Activated T-helper 9 cell treated with anti-CD3 and anti-CD28 coated beads, Interleukin-2, amount 50 U/mL, for 16 hours (primary cell): ENCODE measurements at places on chromosomes 7 and 10.
A peak's percentile ranks its signal among the peaks of the same experiment; 100 is the strongest.

DNA sequence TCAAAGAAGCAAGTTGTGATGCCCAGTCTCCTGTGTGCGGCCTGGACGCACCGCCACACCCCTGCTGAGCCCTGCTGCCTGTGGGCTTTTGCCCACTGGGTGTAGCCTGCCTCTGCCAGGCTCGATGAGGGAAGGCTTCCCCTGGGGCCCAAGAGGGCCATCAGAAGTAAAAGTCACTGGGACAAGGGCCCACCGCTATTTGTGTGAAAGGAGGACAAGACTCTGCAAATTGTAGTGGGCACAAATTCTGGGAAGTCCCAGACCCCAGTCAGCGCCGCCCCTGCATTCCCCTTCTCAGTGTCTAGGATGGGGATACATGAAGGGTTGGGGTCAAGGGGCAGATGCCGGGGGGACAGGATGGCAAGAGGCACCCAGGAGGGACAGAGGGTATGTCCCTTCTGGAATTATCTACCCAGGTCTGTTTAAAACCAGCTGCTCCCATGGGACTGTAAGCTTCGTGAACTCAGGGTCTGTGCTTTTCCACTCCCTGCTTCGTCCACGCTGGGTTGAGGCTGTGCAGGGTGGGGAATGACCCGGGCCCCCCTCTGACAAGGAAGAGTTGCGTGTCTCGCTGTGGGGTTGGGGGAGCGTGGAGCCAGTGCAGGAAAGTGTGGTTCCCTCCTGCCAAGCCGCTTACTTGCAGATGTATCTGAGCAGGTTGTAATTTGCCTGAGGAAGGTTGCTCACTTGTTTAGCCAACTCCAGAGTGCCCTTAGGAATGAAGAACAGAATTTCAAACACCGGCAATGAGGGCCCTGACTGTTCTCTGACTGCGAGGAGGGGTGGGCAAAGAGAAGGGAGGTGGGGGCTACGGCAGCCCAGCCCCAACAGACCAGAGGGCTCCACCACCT lies 147.2 kb downstream of the MAPK8 start:
- DNase-seq: no peak

DNA sequence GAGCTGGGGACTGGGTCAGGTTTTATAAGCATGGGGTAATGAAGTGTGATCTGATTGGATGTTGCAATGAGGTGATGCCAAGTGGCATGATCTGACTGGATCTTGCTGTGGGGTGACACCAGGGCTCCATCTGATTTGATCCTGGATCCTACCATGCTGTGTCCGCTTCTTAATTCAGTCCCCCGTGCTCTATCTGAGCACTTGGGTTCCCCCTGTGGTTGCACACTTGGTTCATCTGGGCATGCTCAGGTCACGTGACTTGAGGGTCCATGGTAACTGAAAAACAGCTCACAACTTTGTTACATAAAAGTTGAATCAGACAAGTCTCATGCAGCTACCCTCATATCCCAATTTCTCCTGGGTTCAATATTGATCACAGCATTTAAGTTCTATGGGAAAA lies 448.6 kb upstream of the NRP1 start:
- no peak for DNase-seq

GRCh38 chr7:143299840-143300239 lies 11.7 kb downstream of the CASP2 start:
- DNase-seq: peak; percentile 45

DNA sequence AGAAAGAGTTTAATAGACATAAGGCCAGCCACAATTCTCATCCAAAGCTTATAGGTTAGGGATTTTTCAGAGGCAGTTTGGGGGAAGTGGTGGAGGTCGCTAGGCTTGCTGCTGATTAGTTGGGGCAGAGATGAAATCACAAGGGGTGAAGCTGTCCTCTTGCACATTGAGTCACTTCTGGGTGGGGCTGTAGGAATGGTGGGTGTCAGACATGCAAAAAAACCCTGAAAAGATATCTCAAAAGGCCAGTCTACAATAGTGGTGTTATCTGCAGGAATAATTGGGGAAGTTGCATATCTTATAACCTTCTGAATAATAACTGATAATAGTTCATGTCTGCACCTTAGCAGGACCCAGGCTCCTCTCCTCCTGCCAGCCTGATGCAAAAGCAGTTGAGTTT lies 2.1 kb downstream of the FAM24B start:
- no peak for DNase-seq

GRCh38 chr7:128000854-128001265 lies 30.4 kb downstream of the LRRC4 start:
- DNase-seq: no peak

GRCh38 chr7:106944035-106944665 lies 79.1 kb downstream of the PIK3CG start:
- DNase-seq: no peak

DNA sequence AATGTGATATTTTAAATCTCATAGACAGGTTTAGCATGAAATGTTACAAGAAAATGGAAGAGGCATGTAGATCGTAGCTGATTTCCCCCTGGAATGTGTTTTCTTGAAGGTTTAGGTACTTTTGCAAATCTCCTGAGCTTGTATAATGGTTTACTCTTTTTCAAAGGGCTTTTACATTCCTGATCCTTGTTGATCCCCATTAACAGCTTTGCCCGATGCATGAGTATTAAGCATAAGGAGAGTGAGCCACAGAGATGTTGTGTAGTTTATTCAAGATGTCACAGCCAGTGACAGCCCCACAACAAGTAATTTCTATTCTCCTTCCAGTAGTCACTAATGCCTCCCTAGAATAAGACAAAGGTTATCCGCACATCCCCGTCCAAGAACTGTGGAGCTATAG lies 103.7 kb downstream of the SKIDA1 start:
- no peak for DNase-seq

DNA sequence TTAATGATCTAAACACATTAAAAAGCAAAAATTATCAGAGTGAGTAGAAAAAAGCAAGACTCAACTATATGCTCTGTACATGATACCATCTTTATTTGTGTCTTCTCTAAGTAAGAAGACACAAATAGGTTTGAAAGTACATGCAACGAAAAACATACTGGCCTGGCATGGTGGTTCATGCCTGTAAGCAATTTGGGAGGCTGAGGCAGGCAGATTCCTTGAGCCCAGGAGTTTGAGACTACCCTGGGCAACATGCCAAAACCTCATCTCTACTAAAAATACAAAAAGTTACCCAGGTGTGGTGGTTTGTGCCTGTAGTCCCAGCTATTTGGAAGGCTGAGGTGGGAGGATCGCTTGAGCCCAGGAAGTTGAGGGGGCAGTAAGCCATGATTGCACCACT lies 78.1 kb upstream of the TOMM7 start:
- no peak for DNase-seq

GRCh38 chr7:98872328-98872924 lies 2.6 kb upstream of the TMEM130 start:
- no peak for DNase-seq

DNA sequence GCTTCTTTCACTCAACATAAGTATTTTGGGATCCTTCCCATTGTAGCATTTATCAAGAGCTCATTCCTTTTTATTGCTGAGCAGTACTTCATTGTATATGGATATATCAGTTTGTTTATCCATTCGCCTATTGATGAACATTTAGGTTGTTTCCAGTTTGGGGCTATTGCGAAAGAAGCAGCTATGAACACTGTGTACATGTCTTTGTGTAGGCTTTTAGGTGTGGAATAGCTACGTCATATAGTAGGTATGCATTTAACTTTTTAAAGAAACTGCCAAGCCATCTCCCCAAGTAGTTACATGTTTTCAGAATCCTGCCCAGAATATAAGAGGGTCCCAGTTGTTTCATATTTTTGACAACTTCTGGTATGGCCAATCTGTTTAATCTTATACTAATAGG lies 468.1 kb downstream of the IPMK start:
- no peak for DNase-seq

DNA sequence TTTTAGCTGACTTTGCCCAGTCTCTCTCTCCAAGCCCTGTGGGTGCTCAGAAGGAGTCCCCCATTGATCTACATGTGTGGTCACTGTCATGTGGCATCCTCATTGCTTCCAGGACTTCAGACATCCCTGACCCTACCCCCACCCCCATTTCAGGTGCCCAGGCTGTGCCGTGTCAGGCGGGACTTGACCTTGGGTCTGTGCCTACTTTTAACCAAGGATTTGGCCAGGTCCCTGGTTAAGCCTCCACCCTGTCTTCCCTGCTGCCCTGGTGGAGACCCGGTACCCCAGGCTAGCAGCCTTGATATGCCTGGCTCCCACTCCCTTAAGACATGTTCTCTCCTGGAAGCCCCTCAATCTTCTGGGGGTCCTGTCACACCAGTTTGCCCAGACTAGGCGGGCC lies 31.3 kb downstream of the PRF1 start:
- DNase-seq: no peak

- DNase-seq: no peak
These were observed 52.7 kb downstream of the TASOR2 start for GRCh38 chr10:5737352-5737751.

DNA sequence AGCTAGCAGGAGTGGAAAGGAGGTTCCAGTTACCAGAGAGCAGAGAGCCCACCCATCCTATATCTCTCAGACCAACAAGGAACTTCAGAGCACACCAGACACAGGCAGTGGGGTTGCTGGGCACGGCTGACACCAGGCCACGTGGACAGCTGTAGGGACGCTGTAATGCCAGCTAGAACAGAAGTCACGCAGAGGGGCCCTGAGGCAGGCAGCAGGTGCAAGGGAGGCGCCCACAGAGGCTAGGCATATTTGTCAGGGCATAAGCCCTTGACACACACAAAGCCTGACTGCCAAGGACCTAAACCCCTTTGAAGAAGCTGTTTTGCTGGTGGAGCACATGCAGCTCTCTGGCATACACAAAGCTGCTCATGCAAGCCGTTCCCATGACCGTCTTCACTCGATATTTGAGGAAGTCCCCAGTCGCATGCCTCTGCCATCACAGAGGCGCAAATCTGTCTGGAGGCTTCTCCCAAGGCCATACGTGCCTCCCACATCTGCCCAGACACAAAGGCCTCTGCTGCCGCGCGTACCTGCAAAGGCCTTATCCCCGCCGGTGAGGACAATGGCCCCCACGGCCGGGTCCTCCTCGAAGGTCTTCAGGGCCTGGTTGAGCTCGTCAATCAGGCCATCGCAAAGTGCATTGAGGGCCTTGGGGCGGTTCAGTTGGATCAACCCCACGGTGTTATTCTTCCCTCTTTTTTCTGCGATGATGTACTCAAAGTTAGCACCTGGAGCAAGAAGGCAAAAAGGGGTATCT lies 2.9 kb downstream of the ECHS1 start:
- no peak for DNase-seq

- no peak for DNase-seq
These were observed 76.0 kb downstream of the PCGF5 start for GRCh38 chr10:91296471-91296870.

DNA sequence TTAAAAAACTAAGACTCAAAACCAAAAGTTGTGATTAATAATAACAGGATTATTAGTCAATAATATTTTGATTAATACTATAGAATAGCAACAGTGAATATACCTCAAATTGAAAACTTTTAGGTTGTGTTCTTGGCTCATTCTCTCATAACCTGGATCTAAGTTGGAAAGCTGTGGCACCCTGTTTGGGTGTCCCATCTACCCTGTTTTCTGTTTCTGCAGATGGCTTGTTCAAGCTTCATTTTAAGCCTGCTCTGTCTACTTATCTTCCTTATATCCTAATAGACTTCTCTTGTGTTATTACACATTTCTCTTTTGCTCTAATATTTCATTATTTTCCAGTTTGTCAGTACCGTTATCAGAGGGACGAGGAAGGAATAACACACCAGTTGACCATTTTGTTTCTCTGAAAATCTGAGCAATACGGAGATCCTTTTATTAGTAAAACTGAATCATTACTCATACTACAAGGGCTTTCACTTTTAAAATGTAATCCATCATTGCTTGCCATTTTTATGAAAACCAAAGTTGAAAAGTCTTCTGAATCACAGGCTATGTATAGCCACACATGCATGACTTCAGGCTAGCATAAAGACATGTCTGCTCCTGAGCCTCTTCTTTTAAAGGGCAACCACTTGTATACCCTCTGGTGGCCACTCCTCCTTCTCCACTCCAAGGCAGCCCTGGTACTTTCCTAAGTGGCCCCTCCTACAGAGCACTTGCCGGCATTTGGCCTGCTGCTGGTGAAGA lies 22.3 kb downstream of the COX15 start:
- no peak for DNase-seq

DNA sequence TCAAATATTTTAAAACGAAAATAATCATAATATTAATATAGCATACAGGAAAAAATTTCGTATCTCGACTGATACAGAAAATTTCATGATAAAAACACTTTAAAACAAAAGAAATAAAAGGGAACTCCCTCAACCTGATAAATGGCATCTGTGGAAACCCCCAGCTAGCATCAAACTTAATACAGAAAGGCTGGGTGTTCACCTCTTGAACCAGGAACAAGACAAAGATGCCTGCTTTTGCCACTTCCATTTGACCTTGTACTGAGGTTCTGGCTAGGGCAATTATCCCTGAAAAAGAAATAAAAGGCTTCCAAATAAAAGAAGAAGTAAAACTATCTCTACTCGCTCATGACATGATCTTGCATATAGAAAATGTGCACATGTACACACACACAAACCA lies 2.5 kb upstream of the ALOX5 start:
- no peak for DNase-seq

GRCh38 chr7:16129431-16130110 lies 291.8 kb downstream of the CRPPA start:
- no peak for DNase-seq

- DNase-seq: no peak
These were observed 185.3 kb downstream of the WDR11 start for GRCh38 chr10:121036431-121036830.

DNA sequence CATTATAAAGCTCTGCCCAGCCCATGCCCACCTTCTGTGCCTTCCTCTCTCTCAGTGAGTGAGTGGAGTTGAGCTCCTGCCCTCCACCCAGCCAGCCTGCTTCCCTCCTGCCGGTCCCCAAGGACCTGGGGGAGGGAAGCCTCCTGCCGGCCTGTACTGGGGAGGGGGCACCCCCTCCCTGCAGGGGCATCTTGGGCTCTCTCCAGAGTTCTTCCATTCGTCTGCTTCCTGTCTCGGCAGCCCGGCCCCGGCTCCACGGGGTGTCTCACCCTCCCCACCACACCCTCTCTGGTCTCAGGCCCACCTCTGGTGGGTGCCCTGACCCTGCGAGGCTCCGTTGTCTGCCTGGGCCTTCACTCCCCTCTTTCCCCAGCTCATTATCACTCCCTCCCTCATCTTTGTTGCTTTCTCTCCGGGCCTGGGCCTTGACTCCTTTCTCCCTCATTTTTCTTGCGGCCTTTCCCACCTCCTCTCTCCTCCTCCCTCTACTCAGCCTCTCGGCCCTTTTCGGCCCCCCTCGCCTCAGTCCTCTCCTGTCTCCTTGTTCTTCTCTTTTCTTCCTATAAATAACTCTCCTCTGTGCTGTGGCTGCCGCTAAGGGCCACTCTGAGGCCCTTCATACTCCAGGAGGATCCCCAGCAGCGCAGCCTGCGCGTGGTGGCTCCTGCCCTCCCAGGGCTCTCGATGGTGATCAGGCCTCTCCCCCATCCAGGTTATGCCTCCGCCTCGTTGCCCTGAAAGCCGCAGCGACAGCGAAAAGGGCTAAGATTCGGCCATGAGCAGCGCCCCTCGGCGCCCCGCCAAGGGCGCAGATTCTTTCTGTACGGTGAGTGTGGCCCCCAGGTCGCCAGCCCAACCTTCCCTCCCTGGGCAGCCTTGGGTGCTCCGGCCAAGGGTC lies 2.1 kb downstream of the SLC4A2 start:
- no peak for DNase-seq
